ENCODE measurements at places on chromosomes 1 and 21.
A peak's percentile ranks its signal among the peaks of the same experiment; 100 is the strongest.

DNA sequence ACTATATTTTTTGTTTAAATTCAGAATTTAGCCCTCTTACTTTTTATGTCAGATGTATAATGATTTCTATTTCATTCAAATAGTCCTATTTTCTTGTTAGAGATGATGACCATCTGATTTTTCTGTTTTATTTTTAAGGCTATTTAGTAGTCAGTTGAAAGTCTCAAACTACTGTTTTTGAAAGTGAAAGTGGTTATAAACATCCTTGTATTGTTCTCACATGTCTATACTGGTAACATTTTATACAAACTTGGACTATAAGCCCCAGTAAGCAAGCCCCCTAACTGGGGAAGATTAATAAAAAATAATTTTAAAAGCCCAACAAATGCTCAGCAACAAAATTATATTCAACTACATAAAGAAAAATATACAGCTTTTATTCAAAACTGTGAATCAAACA lies 271.3 kb upstream of the RGS18 start:
- no peak for DNase-seq

- DNase-seq, result no peak
These were observed 822.8 kb downstream of the BRINP3 start for GRCh38 chr1:189654906-189655305.

- no peak for DNase-seq
These were observed 59.5 kb downstream of the IRF2BP2 start for GRCh38 chr1:234550341-234551031.

- no peak for DNase-seq
These were observed 38.0 kb upstream of the PPP2R5A start for GRCh38 chr1:212247179-212247721.

GRCh38 chr1:57788313-57788712 lies 364.5 kb upstream of the DAB1 start:
- DNase-seq, result no peak

GRCh38 chr21:42834726-42835191 lies 44.6 kb downstream of the WDR4 start:
- DNase-seq, result no peak

DNA sequence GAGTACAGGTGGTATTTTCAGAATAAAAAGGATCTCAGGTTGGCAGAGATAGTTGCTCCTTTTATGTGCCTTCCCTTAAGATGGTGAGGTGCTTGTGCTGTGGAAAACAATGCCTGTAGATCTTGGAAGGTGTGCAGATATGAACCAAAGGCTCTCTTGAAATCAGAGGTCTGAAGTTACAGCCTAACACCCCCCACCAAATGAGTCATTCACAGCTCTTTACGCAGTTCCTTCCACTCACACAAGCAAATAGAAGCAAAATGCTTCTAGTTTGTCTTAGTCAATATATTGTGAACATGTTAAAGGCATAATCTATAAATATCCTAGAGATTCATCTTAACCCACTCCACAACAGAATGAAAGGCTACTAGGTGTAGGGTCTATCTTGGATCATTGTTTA lies 128.9 kb upstream of the NR5A2 start:
- peak; percentile 4 for DNase-seq

- DNase-seq, result peak; percentile 28
These were observed 618 bp downstream of the CLCC1 start for GRCh38 chr1:108962681-108963051.

DNA sequence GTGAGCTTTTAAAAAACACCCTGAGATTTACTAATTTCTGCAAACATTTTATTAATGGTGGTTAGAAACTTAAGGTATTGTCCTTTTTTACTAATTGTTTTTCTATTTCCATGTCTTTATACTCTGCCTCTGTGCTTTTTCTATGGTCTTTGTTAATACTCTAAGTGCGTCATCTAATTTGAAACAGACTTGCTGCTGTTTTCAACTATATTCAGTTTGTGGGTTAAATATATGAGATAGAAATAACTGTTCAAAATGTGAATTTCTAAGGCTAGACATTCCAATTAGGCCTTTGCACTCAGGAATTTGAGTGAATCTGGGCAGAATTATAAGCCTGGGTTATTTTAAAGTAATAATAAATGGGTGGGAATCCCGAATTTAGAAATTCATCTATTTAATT lies 82.4 kb upstream of the COL11A1 start:
- no peak for DNase-seq

DNA sequence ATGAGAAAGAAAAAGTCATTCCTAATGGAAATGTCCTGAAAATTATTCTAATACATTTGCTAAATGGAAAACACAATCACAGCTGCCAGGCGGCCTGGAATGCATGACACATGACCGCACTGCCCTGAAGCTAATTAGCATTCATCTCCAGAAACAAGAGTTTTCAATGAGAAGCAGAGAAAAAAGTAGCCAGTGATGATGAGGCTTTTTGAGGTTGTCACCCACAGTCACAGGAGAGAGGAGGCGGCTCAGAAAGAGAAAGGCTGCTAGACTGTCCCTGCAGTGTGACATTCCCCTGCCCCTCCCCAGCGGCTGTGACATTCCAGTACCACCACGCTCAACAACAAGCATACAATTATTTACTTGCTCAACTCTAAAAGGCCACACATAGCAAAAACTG lies 122.9 kb upstream of the KRTAP19-8 start:
- no peak for DNase-seq

DNA sequence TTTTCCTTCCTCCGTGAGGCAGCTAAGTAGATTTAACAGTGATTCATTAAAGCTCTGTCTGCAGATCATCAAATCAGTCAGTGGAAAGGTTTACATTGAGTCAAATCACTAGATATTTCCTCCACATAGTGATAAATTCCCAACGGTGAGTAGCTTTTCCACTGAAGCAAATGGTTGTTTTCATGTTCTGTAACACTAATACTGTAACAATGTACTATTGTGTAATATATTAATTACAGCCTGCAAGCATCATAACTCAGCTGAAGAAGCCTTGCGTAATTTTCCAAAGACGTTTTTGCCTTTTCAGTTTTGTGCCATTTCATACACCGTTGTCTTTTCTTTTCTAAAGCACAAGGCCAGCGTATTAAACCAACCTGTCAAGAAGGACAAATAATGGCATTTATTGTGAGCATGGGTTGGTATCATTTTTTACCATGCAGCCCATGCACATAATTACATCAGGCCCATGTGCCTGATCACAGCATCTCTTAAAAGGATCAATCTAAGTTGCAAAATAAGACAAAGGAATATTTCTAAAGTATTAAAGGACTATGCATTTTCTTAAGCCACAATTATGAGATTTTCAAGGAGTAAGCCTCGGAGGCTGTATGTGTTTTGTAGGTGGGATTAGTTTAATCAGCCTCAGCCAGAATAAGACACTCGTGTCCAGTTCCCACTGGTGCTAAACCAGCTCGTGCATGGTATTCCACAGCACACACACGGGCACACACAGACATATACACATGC lies 16.7 kb upstream of the PDE9A start:
- peak; percentile 47 for DNase-seq

GRCh38 chr1:48109390-48110013 lies 112.3 kb upstream of the TRABD2B start:
- DNase-seq, result peak; percentile 43

DNA sequence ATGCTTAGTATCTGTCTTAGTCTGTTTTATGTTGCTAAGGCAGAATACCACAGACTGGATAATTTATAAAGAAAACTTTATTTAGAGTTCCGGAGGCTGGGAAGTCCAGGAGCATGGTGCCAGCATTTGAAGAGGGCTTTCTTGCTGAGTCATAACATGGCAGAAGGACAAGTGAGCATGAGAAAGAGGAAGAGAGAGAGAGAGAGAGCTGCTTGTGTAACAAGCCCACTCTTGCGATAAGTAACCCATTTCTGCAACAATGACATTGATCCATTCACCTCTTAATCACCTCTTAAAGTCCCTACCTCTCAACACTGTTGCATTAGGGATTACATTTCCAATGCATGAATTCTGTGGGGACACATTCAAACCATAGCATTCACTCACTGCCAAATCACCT lies 11.7 kb upstream of the MYOCOS start:
- peak; percentile 52 for DNase-seq

GRCh38 chr21:46634427-46634826 lies 1.0 kb upstream of the PRMT2 start:
- peak; percentile 17 for DNase-seq

DNA sequence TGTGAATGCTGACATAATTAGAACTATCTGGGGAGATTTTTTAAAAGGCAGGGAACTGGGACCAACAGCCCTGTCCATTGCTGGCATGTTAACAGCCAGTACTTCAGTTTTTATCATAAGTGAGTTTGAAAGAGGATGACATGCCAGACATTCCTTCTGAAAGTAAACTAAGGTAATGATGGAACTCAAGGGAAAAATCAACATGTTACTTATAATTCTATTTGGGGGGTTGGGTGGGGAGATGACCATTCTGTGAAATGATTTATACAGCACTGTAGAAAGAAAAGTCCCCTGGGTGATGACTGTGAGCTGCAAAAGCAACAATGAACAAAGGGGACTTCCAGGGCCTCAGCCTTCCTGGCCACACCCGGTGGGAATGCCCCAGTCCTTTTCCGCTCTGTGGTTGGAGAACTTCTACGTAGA lies 5.4 kb upstream of the LAMC2 start:
- no peak for DNase-seq

DNA sequence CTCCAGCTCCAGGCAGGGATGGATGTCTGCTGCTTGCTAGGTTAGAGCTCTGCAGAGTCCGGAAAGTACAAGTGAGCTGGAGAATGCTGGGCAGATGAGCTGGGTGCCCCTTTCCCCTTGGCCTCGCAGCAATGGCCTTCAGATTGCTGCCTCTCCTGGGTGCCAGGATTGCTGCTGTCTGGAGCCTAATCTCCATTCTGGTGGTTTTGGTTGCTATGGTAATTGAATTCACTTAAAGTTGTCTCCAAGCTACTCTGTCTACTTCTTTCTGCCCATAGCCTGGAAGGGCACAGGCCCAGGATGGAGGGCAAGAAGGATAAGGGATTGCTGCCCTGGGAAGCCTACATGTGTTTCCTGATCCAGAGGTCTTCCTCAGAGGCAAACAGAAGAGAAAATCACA lies 14.6 kb upstream of the KCND3 start:
- no peak for DNase-seq

- DNase-seq, result peak; percentile 2
These were observed 82.4 kb upstream of the C21orf91 start for GRCh38 chr21:17901458-17902079.

DNA sequence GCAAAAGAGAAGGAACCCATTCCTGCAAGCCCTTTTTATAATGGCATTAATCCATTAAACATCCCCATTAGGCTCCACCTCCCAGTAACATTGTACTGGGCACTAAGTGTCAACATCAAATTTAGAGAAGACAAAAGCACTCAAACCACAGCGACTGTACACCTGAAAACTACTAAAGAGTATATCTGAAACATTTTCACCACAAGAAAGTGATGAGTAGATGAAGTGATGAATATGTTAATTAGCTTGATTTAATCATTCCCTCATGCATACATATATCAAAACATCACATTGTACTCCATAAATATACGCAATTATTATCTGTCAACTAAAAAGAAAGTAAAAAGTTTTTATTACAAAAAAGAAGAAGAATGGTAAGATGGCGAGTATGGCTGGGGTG lies 26.4 kb downstream of the ACP6 start:
- no peak for DNase-seq

DNA sequence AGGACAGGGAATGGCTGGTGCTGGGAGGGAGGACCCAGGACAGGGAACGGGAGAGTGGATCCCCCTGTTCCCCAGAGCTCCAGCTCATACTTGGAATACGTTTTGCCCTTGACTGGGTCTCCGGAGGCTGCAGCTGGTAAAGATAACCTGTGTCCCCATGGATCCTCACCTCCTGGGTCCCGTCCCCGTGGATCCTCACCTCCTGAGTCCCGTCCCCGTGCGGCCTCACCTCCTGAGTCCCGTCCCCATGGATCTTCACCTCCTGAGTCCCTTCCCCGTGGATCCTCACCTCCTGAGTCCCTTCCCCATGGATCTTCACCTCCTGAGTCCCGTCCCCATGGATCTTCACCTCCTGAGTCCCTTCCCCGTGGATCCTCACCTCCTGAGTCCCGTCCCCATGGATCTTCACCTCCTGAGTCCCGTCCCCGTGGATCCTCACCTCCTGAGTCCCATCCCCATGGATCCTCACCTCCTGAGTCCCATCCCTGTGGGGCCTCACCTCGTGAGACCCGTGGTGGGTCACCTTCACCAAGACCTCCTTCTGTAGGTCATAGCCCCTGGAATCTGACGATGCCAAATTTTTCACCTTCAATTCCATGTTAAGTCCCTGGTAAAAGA lies 61.4 kb downstream of the SCCPDH start:
- no peak for DNase-seq

GRCh38 chr1:160328184-160328583 lies 14.9 kb downstream of the COPA start:
- no peak for DNase-seq

DNA sequence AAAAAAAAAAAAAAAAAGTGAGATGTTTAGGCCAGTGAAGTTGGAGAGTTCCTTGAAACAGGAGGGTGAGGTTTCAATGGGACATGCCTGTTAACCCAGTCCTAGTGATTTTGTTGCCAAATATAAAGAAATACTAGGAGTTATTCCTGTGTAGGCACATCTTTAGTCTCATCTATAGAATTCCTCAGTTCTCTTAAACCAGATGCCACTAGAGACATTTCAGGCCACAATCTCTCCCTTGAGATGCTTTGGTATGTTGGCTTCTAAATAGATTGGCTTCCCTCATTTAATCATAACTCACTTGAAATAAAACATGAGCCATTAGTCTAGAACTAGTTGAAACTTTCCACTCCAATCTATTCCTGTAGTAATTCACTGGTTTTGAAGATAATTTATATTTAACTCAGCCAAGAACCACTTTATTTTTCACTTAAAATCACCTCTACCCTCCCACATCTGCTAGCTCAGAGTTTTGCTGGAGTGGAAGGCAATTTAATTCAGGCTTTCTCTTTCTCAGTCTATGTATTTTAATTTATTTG lies 29.8 kb downstream of the GPR137B start:
- DNase-seq, result no peak

DNA sequence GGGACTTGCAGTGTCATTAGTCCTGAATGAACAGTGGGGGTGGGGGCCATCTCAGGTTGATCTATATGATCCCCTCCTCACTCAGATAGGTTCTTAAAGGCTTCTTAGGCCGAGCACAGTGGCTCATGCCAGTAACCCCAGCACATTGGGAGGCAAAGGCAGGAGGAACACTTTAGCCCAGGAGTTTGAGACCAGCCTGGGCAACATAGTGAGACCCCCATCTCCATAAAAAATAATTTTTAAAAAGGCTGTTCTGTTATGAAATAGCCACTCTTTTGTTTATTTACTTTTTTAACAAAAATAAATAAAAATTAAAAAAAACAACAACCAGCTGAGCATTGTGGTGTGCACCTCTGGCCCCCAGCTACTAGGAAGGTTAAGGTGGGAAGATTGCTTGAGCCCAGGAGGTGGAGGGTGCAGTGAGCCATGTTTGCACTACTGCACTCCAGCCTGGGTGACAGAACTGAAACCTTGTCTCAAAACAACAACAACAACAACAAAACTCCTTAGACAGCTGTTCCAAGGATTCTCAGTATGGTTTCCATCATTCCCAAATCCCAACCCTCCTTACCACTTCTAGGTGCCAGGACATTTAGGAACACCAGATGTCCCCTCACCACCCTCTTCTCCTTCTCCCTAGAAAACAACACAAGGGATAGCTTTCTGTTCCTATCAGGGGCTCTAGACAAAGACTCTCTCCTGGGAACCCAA lies 2.0 kb upstream of the TRAPPC3 start:
- DNase-seq, result no peak
